ENCODE measurements at places on chromosomes 4 and X.

GRCh38 chr4:102687373-102687981 is 73.3 kb downstream of the MANBA start:
- no peak for DNase-seq

DNA sequence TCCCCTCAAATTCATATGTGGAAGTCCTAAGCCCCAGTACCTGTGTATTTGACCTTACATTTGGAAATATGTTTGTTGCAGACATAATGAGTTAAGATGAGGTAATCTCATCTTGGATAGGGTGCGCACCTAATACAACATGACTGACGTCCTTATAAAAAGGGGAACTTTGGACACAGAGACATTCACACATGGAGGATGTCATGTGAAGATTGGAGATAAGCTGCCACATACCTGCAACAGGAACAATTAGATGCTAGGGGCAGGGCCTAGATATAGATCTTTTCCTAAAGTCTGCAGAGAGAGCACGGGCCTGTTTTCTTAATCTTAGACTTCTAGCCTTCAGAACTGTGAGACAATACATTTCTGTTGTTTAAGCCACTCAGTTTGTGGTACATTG is 162.5 kb downstream of the IL1RAPL2 start:
- no peak for DNase-seq

DNA sequence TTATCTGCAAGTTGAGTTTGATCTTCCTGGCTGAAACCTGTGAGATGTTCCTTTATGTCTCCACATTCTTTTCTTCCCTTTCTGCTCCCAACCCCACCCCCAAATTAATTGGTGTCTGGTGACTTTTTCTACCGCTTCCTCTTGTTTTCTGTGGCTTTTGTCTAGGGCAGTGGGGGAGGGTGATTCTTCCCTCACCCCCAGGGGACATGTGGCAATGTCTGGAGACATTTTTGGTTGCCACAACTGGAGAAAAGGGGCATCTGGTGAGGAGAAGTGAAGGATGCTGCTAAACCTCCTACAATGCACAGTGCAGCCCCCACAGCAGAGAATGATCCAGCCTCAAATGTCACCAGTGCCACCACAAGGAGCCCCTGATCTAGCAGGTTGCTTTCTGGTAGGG is 152.9 kb downstream of the NHS start:
- DNase-seq: no peak

DNA sequence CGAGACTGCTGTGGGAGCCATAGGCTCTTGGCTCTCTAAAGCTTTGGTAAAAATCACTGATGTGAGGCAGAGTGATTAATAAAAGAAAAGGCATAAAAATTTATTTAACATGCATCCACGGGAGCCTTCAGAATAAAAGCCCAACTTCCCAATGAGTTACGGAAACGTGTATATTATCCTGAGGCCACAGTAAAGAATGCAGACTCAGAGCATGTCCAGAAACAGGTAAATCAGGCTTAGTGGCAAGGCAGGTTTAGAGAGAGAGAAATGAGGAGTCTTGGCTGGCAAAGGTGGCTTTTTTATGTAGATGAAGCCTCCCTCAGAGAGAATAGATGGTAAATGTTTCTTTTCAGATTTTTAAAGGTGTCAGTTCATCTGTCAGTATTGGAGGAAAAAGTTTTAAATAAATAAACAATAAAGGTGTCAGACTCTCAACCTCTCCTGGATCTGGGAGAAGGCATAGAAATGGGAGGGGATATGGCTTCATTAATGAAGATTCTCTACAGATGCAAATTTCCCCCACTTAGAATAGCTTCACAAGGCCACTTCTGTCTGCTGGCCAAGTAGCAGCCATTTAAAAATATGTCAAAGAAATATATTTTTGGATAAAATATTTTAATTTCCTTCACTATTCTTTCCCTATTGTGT is 24.0 kb downstream of the C4orf51 start:
- DNase-seq: peak; percentile 48

DNA sequence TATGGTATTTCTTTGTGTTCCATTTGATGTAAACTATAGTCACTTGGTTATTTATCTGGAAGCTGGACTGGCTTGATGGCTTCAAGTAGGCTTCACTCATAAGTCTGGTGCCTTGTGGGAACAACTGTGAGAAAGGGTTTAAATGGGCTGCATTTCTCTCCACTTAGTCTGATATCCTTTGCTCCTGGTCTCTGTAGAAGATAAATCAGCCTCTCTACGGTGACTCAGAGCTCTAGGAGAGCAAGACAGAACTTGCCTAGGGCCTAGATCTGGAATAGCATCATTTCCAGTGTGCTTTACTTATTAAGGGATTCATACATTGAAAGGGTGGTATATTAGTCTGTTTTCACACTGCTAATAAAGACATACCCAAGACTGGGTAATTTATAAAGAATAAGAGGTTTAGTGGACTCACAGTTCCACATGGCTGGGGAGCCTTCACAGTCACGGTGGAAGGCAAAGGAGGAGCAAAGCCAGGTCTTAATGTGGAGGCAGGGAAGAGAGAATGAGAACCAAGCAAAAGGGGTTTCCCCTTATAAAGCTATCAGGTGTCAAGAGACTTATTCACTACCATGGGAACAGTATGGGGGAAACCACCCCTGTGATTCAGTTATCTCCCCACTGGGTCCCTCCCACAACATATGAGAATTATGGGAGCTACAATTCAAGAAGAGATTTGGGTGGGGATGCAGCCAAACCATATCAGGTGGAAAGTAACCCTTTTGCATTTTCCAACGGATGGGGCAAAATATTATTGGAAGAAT is 1746.4 kb upstream of the PCDH7 start:
- DNase-seq: no peak

DNA sequence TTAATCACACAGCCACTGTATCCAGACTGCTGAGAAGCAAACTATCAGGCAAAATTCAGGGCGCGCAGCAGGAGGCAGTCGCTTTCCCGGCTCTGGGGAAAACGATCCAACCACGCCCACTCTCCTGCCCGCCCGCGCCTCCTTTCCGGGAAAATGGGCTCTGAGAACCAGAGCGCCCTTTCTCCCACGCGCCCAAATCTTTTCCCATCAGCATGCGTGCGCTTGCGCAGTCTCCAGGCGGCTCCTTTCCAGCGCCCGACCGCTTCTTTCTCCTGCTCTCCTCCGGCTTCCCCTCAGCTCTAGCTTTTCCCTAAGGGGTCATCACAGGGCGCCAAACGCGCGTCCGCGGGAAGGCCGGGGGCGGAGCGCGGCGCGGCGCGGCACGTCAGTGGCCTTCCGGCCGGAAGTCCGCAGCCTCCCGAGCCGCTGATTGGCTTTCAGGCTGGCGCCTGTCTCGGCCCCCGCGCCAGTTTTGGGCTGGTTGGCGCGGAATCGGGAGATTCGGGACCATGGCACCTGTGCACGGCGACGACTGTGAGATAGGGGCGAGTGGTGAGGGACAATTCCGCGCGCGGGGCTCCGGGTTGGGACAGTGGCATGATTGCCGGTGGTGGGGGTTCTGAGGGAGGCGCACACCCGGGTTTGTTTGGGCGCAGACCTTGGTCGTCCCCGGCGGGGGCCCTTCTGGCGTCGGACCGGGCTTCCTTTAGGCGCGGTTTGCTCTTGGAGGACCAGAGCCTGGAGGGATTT is at the start of gene POLA1:
Gene POLA1 (plus strand): TSS at position 466 of the 750 bp plus-strand sequence. CDS start 44 bp downstream, at position 510.
- DNase-seq: peak; percentile 67

DNA sequence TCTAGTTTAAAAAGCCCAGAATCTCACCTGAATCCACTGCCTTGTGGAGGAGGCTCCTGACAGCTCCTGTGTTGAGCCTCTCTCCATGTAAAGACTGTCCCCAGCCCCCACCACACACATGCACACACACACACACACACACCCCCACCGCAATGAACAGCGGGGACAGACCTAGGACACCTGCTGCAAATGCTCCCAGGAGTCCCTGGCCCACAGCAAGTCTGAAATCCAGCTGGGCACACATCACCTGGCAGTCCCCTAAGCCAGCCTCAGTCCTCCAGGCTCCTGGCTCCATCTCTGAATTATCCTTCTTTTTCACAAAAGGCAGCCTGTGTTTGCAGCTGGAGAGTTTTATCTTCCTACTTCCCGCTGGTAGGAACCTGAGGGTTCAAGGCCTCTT is 6.6 kb upstream of the FAM53A start:
- no peak for DNase-seq

DNA sequence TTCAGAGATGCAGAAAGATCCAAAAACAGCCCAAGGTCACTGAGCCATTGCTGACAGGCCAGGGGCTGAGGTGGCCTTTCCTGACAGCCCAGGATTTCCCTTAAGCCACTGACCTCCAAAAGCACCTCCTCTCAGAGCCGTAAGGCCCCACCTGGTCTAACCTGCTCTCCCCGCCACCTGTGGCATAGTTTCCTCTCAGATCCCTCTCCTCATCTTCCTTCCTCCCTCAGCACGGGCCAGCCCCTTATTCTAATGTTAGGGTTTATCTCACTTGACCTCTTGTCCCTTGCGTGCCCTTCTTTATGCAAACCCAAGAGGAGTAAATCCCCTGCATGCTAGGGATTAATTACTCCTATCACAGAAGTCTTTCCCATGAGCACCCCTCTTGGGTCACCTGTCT is 113.0 kb downstream of the RBM47 start:
- DNase-seq: no peak

DNA sequence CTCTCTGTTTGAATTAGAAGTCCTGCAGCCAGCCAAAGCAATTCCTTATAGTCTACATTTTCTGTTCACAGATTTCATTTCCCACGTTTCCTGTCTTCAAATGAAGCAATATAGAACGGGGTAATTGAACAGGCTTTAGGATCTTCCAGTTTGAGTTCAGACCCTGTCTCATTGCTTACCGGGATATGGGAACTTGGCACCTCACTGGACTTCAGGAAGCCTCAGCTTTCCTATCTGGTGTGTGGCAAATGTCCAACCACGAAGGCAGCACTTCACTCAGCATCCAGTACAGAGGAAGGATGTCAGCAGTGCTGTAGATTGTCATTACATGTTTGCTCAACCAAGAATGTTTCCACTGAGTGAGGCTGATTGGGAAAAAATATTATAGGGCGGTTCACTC is 271.1 kb upstream of the ZFP42 start:
- no peak for DNase-seq

GRCh38 chr4:113069212-113069892 is 19.9 kb downstream of the ANK2 start:
- DNase-seq: no peak

- no peak for DNase-seq
These were observed 17.0 kb upstream of the DCLK2 start for GRCh38 chr4:150061086-150061776.

DNA sequence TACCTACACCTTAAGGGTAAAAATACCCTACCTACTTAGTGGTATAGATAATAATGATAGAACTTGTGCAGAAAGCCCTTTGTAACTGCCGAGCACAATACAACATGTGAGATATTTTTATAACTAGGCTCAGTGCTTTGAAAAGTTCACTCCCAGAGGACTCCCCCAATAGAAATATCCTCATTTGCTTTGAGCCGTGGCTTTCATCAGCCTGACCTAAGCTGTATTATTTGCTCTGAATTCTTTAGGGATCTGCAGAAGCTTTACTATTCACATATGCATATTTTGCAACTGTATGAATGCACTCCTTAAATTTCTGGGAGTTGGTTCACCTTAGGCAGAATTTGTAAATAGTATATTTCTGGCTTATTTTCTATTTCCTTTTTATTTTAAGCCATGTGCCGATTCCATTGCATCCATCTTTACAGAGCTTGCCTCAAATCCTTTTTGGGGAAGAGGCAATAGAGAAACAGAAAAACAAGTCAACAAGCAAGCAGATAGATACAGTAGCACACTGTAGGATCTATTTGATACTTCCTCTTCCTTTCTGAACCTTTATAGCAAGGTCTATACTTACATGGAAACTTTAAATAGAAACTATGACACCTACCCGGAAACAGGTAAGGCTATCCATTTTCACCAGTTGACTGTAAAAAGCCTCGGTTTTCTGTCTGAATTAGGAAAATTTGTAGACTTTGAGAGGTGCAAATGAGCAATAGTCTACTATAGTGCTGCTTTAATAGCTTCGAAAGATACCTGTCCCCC is 242.5 kb upstream of the VCX3A start:
- no peak for DNase-seq

- DNase-seq: no peak
These were observed 198.6 kb upstream of the S100G start for GRCh38 chrX:16451334-16451733.

- DNase-seq: no peak
These were observed 34.9 kb upstream of the PRDM8 start for GRCh38 chr4:80162418-80162817.

- DNase-seq: peak; percentile 82
These were observed 234.8 kb upstream of the JADE1 start for GRCh38 chr4:128574706-128575105.

DNA sequence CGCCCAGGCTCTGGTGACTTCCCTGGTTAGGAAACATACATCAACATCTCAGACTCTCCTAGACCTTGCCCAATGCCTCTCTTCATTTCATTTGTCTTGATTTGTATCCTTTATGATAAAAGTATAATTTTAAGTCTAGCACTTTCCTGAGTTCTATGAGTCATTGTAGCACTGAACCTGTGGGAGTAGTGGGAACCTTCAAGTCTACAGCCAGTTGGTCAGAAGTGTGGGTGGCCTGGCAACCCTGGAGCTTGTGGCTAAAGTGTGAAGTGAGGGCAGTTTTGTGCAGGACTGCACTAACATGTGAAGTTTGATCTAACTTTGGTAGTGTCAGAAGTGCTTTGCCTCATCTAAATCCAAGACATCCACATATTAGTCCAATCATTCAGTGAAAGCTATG is 259.3 kb upstream of the IGFBP7 start:
- DNase-seq: no peak

Measured in iPS DF 6.9 (cell line).